ENCODE measurements at places on chromosomes 12 and 14. TPM values are rescaled to one million over a fixed set of nuclear protein-coding genes. Genes with fewer than 3 reads are reported as not detected.

Gene DPF3
- 11.6 TPM for total RNA-seq

Gene TAS2R8
- not detected for total RNA-seq

Gene ZNF385A
- 0.66 TPM for total RNA-seq

Gene PRIMA1
- not detected for total RNA-seq

Gene MTERF2
- total RNA-seq: 4.4 TPM

Gene KRT6C
- total RNA-seq: not detected

Gene CEBPE
- total RNA-seq: 0.34 TPM

Gene TMEM30B
- total RNA-seq: 0.37 TPM

Gene SLC39A5
- 1.1 TPM for total RNA-seq

Gene RAD51AP1
- total RNA-seq: 33.0 TPM

Gene PLEKHG7
- not detected for total RNA-seq

Gene GARIN6
- not detected for total RNA-seq

Gene TEX22
- 4.5 TPM for total RNA-seq

Gene NDUFB1
- total RNA-seq: 103 TPM

Gene OR6C2
- total RNA-seq: not detected

Gene SERPINA10
- total RNA-seq: not detected

Data from T-helper 1 cell treated with Interleukin-12 subunit alpha and Interleukin-12 subunit beta and Interleukin-4 antibody, amounts not matched to agents 30 ng/mL and 1 ng/mL, for 36 hours (primary cell).